A549 treated with Mapracorat at 1 μM for 4 hours (cell line): ENCODE measurements at places on chromosomes 16 and 17. TPM values are rescaled to one million over a fixed set of nuclear protein-coding genes. Genes with fewer than 3 reads are reported as not detected.

The PERCC1 gene
- not detected in 5 replicates for total RNA-seq

The MAPT gene
- total RNA-seq = 1.2 to 2.5 TPM (median 1.5 TPM) in 5 replicates

The AATF gene
- 103 to 127 TPM (median 114 TPM) in 5 replicates for total RNA-seq

The CA7 gene
- 0.08 TPM in 1 of 5 replicates, not detected in the others for total RNA-seq
